HFF-Myc (cell line): ENCODE measurements at places on chromosomes 4 and X.

DNA sequence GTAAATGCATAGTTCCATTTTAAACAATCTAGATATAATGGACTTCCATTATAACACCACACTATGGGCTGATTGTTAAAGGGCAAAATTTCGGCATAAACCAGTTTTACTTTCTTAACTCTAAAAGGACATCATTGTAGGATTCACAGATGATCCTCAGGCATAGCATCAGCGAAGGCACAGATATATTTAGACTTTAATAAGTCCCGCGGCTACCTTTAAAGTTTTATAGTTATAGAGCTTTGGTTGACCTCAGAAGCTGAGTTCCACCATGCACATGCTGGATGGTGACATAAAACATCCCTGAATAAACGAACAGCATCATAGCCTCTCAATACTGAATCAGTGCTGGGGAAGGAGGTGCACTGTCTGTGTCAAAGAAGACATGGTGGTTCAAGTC, 125.0 kb upstream of the PDLIM3 start:
- DNase-seq = no peak

DNA sequence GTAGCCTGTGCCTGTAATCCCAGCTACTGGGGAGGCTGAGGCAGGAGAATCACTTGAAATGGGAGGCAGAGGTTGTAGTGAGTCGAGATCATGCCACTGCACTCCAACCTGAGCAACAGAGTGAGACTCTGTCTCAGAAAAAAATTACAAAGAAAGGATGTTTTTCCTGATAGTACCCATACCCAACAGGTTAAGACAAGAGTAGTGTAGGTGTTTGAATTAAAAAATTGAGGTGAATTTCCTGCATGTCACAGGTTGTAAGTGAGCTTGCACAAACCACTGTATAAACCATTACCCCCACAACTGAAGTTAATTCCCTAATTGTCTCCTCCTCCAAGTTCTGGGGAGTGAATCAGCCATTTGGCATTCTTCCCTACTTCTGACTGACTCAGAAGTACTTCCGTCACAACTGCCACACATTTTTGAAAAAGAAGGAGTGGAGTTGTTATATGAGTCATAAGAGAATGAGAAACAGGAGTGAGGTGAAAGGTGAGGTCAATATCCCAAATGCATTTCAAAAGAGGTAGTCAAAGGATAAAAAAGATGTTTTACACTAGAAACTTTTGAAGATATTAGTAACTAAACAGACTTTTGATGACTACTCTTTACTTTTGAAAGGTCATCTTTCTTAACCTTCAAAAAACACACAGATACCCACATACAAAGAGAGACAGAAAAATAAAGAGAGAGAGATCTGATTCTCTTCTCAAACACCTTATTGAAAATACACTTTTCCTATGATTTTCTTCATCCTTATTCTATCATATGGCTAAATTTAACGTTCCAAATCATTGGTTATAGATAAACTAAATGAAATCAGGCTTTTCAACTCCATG, 134.5 kb downstream of the BTC start:
- DNase-seq = peak; percentile 99

DNA sequence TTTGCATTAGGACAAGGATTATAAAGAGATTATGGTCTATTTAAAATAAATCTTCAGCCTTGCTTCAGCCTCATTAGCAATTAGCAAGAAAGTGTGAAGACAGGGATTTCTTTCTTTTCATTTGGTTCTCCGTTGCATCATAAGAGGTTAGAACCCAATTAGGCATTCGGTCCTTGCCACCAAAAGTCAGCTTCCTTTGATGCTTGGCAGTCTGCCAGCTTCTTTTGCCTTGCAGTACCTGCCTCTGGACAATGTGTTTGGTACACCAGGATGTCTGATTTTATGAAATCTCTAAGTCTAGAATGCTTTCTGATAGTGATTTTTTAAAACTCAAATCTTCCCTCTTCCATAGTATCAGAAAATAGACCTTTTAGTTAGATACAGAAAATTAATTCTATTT, 12.4 kb downstream of the SMIM20 start:
- no peak for DNase-seq

- DNase-seq = no peak
Observed at GRCh38 chr4:27009539-27009938, 148.9 kb downstream of the STIM2 start.

GRCh38 chrX:137172317-137172948, 138.6 kb upstream of the GPR101 start:
- no peak for DNase-seq

DNA sequence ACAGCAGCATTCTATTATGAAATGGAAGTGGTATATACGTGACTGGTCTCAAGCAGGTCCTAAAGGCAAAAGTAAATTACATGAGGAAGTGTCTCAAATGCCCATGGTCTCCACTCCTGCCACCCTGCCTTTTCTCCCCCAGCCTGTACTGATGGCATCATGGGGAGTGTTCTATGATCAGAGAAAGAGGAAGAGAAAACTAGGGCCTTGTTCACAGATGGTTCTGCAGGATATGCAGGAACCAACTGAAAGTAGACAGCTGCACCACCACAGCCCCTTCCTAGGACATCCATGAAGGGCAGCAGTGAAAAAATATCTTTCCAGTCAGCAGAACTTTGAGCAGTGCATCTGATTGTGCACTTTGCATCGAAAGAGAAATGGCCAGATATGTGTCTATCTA, 901.5 kb downstream of the ARAP2 start:
- no peak for DNase-seq
